ENCODE measurements at places on chromosomes 1 and 21.

GRCh38 chr1:116139592-116140134 lies 28.5 kb downstream of the MAB21L3 start:
- DNase-seq: no peak

GRCh38 chr1:209595599-209596285 lies 12.2 kb downstream of the CAMK1G start:
- DNase-seq: no peak

DNA sequence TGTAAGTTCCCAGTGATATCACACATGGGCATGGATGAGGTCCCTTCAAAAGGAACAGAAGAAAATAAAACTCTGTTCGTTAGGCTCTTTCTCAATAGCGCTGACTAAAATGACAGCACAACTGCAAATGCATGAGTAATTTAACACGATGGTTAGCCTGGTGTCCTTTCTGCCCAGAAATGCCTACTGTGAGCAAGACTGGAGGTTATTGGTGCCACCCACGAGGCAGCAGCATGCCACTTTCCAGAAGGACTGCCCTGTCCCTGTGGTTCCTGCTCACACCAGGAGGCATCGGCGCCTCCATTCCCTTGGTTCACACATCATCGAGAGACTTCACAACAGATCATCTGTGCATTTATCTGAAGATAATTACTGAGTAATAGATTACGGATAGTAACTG lies 26.2 kb downstream of the VPS26C start:
- DNase-seq: no peak

- no peak for DNase-seq
Measured at GRCh38 chr1:91717839-91718238, 168.1 kb downstream of the TGFBR3 start.

- DNase-seq: peak; percentile 77
Measured at GRCh38 chr1:18922319-18922726, 20.0 kb upstream of the ALDH4A1 start.

DNA sequence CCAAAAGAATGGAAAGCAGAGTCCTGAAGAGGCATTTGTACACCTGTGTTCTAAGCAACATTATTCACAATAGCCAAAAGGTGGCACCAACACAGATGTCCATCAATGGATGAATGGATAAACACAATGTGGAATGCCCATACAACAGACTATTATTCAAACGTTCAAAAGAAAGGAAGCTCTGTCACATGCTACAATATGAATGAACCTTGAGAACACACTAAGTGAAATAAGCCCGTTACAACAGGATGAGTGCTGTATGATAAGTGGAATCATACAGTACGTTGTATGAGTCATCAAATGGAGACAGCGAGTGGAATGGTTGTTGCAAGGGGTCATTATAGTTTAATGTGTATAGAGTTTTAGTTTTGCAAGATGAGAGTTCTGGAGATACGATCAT lies 80.1 kb downstream of the SH3BGR start:
- no peak for DNase-seq

- DNase-seq: no peak
Measured at GRCh38 chr1:83043244-83043643, 955.7 kb downstream of the TTLL7 start.

GRCh38 chr1:28781305-28781704 lies 30.7 kb upstream of the OPRD1 start:
- DNase-seq: no peak

DNA sequence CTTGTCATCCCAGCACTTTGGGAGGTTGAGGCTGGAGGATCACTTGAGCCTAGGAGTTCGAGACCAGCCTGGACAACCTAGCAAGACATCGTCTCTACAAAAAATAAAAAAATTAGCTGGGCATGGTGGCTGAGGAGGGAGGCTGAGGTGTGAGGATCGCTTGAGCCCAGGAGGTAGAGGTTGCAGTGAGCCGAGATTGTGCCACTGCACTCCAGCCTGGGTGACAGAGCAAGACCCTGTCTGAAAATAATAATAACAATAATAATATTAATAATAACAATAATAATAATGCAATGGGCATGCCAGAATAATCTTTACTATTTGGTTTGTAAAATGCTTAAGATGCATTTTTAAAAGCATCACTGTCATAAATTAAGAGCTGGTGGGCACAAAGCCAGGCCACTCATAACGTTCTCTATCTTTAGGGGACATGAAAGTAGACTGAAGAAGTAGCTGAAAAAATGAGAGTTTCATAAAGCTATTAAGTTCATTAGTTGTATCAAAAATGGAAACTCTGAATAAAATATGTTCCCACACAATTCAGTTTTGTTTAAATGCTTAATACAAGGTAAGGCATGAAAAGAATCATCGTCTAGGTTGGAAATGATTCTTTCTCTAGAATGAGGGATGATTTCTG lies 51.6 kb upstream of the ITPKB start:
- no peak for DNase-seq

DNA sequence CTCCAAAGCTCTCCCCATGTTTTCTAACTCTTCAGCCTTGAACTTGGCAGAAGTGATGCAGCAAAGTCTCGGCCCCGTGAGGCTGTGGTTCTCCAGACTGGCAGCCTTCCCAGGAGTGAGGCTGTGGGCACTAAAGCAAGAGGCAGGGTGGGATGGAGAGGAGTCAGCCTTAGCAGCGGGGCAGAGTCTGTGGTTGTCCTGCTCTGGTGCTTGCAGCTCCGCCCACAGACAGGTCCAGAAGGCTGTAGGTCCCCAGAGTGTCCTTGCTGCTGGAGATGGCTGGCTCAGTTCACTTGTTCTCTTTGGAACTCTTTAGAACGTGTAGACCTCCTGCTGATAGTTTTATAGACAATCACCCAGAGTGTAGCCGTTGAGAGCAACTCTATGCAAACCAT lies 142.6 kb downstream of the AJAP1 start:
- no peak for DNase-seq

DNA sequence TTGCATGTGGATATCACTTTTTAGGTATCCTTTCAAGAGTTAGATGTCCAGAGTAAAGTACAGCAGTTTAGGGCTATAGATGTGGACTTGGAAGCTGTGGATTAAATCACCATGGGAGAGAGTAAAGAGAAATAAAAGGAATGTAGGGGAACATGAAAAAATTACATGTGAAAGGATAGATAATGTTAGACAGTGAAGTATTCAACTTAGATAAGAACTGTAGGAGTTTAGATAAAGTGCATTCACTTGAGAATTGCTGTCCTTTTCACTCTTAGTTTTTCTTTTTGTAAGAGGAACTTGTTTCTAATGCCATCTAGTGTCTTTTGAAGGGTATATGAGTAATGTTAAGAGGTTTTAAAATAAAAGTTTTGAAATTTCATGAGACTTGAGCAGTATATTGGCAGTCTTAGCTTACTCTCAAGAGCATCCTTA lies 40.1 kb downstream of the MAST2 start:
- DNase-seq: no peak

GRCh38 chr1:156601892-156602291 lies 613 bp upstream of the GPATCH4 start:
- no peak for DNase-seq

DNA sequence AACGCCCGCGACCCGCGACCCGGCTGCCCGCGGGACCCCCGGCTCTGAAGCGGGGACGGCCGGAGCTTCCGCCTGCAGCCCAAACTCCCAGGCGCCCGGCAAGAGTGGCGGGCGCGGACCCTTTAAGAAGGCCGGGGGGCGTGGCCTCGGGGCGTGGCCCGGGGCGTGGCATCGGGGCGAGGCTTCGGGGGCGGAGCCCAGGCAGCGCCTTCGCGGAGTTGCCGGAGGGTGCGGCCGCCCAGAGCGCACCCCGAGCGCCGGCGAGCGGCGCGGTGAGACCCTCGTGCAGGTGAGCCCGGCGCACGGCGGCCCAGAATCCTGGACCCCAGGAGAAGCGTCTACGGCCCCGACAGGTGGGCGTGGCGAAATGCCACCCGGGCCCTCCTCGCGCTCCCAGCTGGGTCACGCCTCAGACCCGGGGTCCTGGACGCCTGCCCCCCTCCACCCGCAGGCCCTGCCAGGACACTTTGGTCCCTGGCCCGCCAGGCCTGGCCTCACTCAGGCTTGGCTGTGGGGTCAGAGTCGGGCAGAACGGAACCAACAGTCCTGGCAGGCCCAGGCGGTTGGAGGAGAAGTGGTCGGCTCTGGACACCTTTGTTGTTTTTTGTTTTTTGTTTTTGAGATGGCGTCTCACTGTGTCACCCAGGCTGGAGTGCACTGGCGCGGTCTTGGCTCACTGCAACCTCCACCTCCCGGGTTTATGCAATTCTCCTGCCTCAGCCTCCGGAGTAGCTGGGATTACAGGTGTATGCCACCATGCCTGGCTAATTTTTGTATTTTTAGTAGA lies 14.4 kb downstream of the RNF223 start:
- no peak for DNase-seq

- no peak for DNase-seq
Measured at GRCh38 chr1:203463469-203464062, 12.0 kb upstream of the PRELP start.

DNA sequence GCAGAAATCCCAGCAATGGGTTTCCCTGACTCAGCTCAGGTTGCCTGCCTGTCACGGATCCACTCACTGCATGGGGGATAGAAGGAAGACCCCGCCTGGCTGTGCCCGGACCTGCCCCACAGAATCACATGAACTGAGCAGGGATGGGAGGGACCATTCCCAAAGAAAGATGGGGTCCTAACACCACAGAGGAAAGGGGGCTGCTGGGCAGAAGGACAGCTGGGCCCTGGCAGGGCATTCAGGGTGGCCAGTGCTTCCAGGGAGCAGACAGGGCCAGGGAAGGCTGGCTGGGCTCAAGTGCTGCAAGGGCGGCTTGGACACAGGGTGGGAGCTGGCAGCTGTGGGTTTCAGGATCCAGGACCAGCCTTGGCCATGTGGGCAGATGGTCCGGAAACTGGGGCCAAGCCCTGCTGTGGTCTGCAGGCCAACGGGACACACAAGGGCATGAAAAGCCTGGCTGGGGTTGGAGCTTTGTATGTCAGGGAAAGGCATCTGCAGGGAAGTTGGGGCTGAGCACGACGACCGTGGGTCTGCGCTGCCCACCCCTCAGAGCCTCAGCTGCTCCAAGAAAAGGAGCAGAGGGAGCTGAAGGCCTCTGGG lies 723.9 kb downstream of the PTPRU start:
- no peak for DNase-seq

GRCh38 chr1:224175617-224176016 lies 7.4 kb upstream of the DEGS1 start:
- DNase-seq: no peak

DNA sequence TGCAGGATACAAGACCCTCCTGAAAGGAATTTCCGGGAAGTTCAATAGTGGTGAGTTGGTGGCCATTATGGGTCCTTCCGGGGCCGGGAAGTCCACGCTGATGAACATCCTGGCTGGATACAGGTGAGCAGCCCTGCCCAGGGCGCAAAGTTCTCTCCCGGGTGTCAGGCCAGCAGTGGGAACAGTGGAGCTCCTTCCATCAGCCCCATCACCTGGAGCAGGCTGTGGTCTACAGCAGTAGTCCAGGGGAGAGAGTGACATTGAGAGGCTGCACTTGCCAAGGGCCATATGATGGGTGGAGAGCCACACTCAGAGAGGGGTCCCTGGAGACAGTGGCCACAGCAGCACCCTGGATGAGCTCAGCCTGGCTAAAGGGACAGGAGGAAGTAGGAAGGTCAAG lies 44.1 kb downstream of the TFF3 start:
- DNase-seq: no peak

DNA sequence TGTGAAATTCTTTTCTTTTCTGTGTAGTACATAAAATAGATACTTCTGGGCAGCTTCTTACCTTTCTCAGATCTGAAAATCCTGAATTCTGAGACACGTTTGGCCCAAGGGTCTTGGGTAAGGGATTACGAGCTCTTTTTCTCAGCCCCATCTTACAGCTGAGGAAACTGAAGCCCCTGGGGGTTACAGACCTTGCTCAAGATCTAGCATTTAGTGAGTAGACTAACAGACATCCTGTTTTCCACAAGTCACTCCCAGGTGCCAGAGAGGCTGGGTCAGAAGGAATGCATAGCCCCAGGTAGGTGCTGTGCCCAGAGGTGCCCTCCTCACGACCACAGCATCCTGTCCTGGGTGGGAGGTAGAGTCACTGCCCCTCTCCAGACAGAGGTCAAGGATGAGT lies 13.2 kb upstream of the CREG1 start:
- no peak for DNase-seq

- DNase-seq: no peak
Measured at GRCh38 chr1:100502052-100502792, 35.7 kb upstream of the GPR88 start.

GRCh38 chr21:21807598-21807903 lies 809.3 kb downstream of the NCAM2 start:
- DNase-seq: no peak

- no peak for DNase-seq
Measured at GRCh38 chr21:37711836-37712568, 204.3 kb downstream of the KCNJ6 start.

DNA sequence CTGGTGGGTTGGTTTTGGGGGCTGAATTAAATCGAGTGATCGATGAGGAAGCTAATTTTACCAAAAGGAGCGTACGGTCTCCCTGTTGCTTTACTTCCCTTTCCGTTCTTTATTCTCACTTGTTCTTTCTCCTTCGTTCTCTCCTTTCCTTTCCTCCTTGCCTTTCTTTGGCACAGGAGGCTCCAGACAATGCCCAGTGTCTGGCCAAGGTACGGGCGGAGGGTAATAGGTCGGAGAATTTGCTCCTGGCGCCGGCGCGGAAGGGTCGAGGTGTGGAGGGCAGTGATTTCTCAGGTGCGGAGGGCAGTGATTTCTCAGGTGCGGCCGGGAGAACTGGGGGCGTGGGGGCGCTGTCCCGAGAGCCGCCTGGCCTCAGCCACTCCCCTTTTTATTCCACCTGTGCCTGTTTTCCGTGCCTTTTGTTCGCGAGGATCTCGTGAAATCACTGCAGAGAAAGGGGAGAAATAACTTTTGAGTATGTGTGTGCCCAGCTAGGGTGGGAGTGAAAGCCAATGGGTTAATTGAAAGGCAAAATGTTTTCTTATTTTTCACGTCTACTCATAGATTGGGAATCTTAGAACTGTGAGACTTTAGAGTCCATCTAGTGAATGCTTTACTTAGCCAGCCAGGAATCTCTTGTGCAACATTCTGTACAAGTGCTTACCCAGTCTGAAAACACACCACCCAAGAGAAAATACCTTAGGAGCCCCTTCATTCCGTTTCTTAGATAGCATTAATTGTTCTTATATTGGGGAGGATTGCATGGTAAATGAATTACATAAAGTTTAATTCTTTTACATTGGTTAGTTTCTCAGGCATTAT lies 1.3 kb downstream of the FNBP1L start:
- DNase-seq: no peak

GRCh38 chr1:109315288-109315687 lies 8.5 kb upstream of the MYBPHL start:
- no peak for DNase-seq

DNA sequence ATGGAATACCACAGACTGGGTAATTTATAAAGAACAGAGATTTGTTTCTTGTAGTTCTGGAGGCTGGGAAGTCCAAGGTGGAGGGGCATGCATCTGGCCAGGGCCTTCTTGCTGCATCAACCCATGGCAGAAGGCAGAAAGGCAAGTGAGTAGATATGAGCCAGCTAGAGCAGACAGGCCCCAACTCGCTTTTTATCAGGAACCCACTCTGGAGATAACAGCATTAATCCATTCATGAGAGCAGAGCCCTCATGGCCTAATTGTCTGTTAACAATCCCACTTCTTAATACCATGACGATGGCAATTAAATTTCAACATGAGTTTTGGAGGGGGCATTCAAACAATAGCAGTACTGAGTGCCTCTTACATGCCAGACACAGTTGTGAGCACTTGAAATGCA lies 87.2 kb upstream of the SOX13 start:
- no peak for DNase-seq
